ENCODE measurements at places on chromosomes 16 and 17. TPM values are rescaled to one million over a fixed set of nuclear protein-coding genes. Genes with fewer than 3 reads are reported as not detected.

DNA sequence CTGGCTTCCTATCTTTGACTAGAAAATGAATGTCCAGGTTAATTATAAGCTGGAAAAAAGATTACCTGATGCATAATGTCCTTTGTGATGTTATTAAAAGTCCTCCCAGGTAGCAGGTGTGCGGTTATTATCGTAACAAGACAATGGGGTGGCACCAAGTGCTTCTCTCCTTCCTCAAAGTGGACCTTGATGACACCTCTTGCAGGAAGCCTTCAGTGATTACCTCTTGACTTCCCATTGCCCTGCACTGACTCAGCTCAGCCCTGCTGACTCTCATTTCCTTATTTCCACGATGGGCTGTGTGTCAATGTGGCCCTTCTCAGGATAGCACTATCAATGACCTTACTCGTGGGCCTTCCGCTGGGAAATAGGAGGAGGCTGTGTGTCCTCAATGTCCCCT is 477.4 kb upstream of the CCL2 start:
- DNase-seq: no peak
- no peaks in the 10 kb centered on the region for H3K36me3 ChIP-seq
- H3K4me1 ChIP-seq: no peaks in the 10 kb centered on the region
- peaks cover 2% of the 10 kb centered on the region for H3K27me3 ChIP-seq
- no peak overlapping the region for H3K27ac ChIP-seq

GRCh38 chr16:64085296-64085695 is 1036.6 kb downstream of the CDH11 start:
- H3K4me3 ChIP-seq: no peak overlapping the region
- H3K27ac ChIP-seq: no peak overlapping the region
- no peaks in the 10 kb centered on the region for H3K27me3 ChIP-seq
- no peaks in the 10 kb centered on the region for H3K4me1 ChIP-seq
- DNase-seq: no peak

Gene TMEM114
- not detected for total RNA-seq

GRCh38 chr17:73394512-73395450 is 83.0 kb upstream of the CDC42EP4 start:
- H3K4me3 ChIP-seq: no peak overlapping the region
- H3K27me3 ChIP-seq: no peaks in the 10 kb centered on the region
- no peak overlapping the region for H3K27ac ChIP-seq
- no peaks in the 10 kb centered on the region for H3K36me3 ChIP-seq
- no peak for DNase-seq

GRCh38 chr17:60908324-60908723 is 230.7 kb downstream of the BCAS3 start:
- no peaks in the 10 kb centered on the region for H3K27me3 ChIP-seq
- no peaks in the 10 kb centered on the region for H3K4me1 ChIP-seq

- peaks cover 61% of the 10 kb centered on the region for H3K27me3 ChIP-seq
- peak; percentile 87 for DNase-seq
- peaks cover 17% of the 10 kb centered on the region for H3K4me1 ChIP-seq
- H3K4me3 ChIP-seq: peak overlapping the region; percentile 37
- no peaks in the 10 kb centered on the region for H3K36me3 ChIP-seq
Observed at GRCh38 chr17:8073627-8074484, 13.7 kb downstream of the ALOX12B start.

Gene ADAMTS18
- not detected for total RNA-seq

Gene SPG7
- 110 TPM for total RNA-seq

GRCh38 chr17:74245871-74246270 is 28.2 kb upstream of the DNAI2 start:
- H3K27ac ChIP-seq: no peak overlapping the region
- H3K27me3 ChIP-seq: no peaks in the 10 kb centered on the region
- H3K4me1 ChIP-seq: peaks cover 6% of the 10 kb centered on the region
- H3K36me3 ChIP-seq: no peaks in the 10 kb centered on the region

DNA sequence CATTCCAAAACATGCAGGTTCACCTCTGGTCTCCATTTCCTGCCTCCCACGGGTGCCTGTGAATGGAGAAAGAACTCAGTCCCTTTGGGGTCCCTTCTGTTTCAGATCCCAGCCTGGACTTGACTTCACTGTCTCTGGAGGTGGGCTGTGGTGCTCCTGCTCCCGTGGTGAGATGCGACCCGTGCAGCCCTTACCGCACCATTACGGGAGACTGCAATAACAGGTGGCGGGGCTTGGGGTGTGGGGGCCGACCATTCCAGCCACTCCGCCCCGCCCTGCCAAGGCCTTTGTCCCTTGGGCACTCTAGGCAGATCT is 10.5 kb downstream of the LPO start:
- DNase-seq: no peak
- no peak overlapping the region for H3K4me3 ChIP-seq
- H3K4me1 ChIP-seq: peaks cover 22% of the 10 kb centered on the region
- H3K27me3 ChIP-seq: peaks cover 60% of the 10 kb centered on the region

Gene WFDC1
- not detected for total RNA-seq

Gene CAVIN1
- total RNA-seq: 1.3 TPM

GRCh38 chr16:84266451-84266850 is 26.6 kb upstream of the KCNG4 start:
- no peak overlapping the region for H3K4me3 ChIP-seq
- H3K36me3 ChIP-seq: no peaks in the 10 kb centered on the region
- H3K27ac ChIP-seq: no peak overlapping the region
- H3K4me1 ChIP-seq: no peaks in the 10 kb centered on the region

- H3K27me3 ChIP-seq: peaks cover 18% of the 10 kb centered on the region
- H3K36me3 ChIP-seq: no peaks in the 10 kb centered on the region
- no peak for DNase-seq
- no peak overlapping the region for H3K27ac ChIP-seq
- H3K4me1 ChIP-seq: peaks cover 1% of the 10 kb centered on the region
- H3K4me3 ChIP-seq: no peak overlapping the region
Observed at GRCh38 chr17:81646869-81647600, 9.3 kb downstream of the PDE6G start.

DNA sequence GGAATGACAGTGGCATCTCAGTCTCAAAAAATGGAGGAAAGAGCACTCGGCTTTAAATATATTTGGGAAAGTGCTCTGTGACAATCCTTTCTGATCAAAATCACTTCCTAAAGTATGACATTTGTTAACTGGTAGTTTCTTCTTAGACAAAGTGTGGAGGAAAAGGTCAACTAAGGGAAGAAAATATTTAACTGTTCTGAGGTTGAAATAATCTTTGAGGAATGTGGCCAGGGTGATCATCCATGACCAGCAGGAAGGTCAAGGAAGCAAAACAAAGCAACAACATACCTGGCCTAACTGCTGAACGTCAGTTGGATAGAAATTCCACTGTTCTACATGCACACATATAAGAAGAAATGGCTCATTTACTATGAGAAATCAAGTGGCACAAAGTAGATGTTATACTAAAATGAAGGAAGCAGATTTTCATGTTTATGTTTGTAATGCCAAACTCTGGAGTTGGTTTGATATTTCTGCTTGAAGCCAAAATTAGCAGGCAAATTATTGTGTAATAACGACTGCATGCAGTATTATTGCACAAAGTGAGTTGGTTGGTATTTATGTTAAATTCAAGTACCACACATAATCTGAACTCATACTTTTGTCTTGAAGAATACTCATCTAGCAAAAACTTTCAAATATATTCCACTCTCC is 87.3 kb upstream of the CORO6 start:
- DNase-seq: no peak
- H3K4me1 ChIP-seq: peaks cover 42% of the 10 kb centered on the region
- H3K27ac ChIP-seq: no peak overlapping the region
- H3K27me3 ChIP-seq: no peaks in the 10 kb centered on the region
- peaks cover 8% of the 10 kb centered on the region for H3K36me3 ChIP-seq

DNA sequence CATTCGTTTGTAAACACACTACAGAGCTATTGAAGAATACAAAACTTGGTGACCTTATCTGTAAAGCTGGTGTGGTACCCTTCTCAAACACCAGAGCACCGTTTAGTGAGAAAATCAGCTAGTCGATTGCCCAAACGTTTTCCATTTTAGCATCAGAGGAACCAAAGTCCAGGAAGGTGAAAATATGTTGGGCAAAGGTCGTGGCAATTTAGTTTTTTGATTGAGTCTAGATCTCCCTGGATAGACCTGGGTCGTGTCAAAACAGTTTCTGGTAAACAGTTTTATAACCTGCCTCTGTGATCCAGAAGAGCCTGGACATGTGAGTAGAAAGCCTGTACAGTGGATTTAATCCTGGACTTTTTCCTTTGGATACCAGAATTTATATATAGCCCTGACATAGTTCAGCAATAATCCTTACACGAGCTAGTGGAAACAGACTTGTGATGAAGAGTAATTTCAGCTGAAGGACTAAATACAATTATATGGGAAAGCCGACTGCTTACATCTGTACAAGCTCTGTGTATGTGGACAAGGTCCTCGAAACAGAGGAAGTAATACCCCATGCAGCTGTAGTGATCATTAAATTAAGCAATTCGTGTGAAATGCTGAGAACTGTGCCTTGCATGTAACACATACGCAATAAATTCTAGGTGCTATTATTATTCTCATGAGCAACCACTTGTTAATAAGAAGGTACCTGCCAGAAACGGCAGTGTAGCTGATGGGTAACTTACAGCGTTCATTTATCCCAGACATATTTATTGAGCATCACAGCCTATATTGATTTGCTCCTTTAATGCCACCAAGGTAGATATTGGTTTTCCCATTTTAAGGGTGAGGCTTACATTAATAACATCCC is 72.5 kb downstream of the MAP2K6 start:
- DNase-seq: no peak
- peaks cover 2% of the 10 kb centered on the region for H3K4me1 ChIP-seq
- no peak overlapping the region for H3K4me3 ChIP-seq
- H3K27ac ChIP-seq: no peak overlapping the region
- no peaks in the 10 kb centered on the region for H3K27me3 ChIP-seq

Gene RFNG
- total RNA-seq: 23.0 TPM

DNA sequence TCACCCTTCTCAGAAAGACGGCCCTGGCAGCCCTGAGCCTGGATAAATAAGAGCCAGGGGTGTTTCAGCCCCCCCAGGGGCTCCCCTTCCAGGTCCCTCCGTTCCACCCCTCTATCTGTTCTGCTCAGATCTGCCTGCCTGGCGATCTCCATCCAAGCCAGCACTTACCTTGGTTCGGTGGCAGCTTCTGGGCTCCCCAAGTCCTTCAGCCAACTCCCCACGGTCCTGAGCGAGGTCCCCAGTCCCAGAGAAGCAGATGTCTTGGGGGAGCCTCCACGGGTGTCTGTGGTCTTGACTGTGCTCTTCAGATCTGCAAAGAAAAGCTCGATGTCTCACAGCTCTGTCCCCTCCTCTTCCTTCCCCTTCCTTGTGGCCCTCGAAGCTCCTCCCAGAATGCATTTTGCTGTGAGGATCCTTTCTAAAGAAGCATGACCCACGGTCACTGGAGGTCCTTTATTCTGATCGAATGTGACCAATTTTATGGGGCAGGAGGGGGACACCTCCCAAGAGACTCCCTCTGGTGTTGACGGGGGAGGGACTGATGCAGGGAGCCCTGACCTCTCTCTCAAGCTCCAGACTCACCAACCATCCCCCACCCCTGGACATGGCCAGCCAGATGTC is at the start of gene PIK3R6:
TSS of gene PIK3R6 (minus strand) at position 314 of the 621 bp plus-strand sequence. CDS start 17,880 bp downstream, outside the sequence.
- no peaks in the 10 kb centered on the region for H3K27me3 ChIP-seq
- H3K4me1 ChIP-seq: peaks cover 34% of the 10 kb centered on the region
- peak within 1 kb of the TSS; percentile 74 for H3K4me3 ChIP-seq
- H3K36me3 ChIP-seq: peaks cover 2% of the 10 kb centered on the region

DNA sequence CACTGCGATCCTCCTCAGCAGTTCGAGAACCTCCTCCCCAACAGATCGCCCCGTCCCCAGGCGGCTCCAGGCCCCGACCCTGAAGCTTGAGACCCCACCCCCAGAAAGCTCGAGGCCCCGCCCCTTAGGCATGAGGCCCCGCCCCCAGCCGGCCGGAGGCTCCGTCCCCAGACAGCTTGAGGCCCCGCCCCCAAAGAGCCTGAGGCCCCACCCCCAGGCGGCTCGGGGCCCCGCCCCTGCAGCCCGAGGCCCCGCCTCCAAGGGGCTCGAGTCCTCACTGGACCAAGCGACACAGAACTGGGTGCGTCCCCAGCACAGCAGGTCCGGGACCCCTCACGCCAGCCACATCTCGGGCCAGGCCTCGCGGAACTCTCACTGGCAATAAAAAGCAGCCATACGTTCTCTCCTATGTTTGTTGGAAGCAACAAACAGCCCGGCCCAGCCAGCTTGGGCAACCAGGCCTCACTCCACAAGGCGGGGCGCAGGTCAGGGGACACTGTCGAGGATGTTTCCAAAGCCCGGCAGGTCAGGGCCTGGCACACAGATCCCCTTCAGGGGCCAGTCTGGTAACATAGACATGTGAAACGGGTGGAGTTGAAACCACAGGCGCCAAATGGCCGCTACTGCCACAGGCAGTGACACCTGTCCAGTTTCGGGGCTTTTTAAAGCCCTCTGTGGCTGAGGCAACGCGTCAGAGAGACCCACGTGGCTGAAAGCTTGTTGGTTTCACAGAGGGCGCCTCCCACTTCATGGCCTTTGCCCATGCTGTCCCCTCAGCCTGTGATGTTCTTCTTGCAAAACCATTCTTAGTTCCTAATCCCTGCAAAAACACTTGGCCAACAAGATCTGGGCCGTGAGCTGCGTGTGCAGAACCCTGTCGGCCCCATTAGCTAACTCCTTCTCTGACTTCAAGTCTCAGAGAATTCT is 224.2 kb downstream of the PARN start:
- H3K27me3 ChIP-seq: no peaks in the 10 kb centered on the region
- no peak overlapping the region for H3K4me3 ChIP-seq
- DNase-seq: no peak

DNA sequence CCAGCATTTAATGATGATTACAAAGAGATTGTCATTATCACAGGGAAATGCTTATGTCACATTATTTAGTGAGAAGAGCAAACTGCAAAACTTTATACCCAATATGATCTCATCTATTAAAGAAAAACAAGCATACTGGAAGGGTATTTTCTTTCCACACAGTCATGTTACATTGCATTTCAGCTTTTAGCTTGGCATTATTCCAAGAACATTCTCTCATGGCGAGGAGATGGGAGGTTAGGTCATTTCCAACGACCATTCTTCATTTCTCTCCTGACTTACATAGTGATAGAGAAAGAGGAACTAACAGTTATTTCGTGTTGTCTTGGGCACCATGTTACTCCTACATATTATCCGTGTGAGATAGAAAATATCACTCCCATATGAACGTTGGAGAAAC is 309.4 kb upstream of the XYLT1 start:
- H3K4me1 ChIP-seq: no peaks in the 10 kb centered on the region
- no peak overlapping the region for H3K4me3 ChIP-seq
- no peaks in the 10 kb centered on the region for H3K27me3 ChIP-seq
- no peaks in the 10 kb centered on the region for H3K36me3 ChIP-seq
- no peak overlapping the region for H3K27ac ChIP-seq
- DNase-seq: no peak

Gene CCL4
- total RNA-seq: 66.7 TPM

Measured in activated CD8-positive, alpha-beta memory T cell treated with anti-CD3 and anti-CD28 coated beads, Interleukin-2, amount 10 ng/mL, durations not matched to agents 7 days and 5 days (primary cell).